ENCODE measurements at places on chromosomes 6 and 20. TPM values are rescaled to one million over a fixed set of nuclear protein-coding genes. Genes with fewer than 3 reads are reported as not detected.

The OR2H2 gene
- polyA plus RNA-seq: not detected

The SLC22A16 gene
- not detected for polyA plus RNA-seq

DNA sequence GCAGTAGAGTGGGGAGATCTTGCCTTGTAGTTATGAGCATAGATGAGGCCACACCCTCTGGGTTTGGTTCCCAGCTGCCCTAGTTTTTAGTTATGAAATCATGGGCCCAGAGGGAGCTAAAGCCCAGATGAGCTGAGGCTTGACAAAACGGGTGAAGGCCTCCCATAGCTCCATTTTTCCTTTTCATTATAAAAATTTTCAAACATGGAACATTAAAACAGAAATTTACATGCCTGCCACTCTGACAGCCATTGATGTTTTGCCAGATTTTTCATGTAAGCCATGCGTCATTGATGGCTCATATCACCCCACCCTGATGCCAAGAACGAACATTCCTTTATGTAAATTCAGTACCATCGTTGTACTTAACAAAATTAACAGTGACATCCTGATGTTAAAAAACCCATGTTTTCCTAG lies 67.9 kb downstream of the IGF2R start:
- no peaks in the 10 kb centered on the region for H3K27me3 ChIP-seq
- peaks cover 49% of the 10 kb centered on the region for H3K36me3 ChIP-seq
- no peak for DNase-seq
- H3K4me3 ChIP-seq: no peak overlapping the region
- no peak overlapping the region for H3K27ac ChIP-seq

The SAMD3 gene
- not detected for polyA plus RNA-seq

Data from naive B cell (primary cell).